ENCODE measurements at places on chromosomes 5 and 9.
A peak's percentile ranks its signal among the peaks of the same experiment; 100 is the strongest.

- DNase-seq: no peak
Measured at GRCh38 chr9:108363311-108363710, 492.5 kb downstream of the ACTL7B start.

DNA sequence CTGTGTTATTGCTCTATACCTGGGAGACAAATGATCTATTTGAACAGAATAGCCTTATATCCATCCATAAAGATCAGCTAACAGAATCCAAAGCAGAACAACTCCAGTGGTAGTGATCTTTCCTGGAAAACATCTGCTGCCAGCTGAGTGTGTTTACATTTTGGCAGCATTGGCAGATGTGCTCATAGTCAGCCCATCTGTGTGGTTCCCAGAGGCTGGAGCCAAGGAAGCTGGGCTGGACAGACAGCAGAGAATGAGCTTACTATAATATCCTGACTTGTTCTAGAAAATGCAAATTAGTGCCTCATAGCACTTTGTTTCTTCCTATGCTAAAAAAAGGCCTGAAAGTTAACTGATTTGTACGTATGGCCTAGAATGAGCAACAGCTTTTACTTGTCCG, 99.7 kb downstream of the ST8SIA4 start:
- DNase-seq: no peak

DNA sequence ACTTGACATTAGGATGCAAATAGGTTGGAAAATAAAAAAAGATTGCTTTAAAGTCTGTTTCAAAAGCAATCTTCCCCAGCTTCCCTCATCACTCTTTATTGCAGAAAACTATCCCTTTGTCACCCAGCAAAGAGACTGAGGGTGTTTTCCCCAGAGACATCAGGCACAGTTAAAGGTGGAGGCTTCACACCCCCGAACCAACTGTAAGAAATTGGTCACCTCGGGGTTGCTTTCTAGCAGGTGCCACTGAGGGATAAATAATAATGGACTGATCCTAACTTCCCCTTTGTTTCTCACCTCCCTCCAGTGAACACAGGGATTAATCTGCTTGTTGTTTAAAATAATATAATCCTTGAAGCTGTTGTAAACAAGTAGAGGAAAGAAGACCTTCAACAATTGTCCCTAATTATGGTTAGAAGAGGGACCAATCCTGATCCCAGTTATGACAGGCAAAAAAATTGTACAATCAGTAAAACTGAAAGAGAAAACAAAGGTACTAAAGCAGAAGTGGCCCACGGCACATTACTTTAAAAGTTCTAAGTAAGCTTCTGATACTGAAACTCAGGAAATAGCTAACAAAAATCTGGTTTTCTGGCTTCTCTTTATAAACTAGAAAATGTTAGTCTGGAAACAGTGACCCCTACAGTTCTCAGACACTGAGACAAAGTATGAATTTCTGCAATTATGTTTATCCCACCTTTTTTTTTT, 6.6 kb upstream of the PCSK1 start:
- DNase-seq: no peak

- DNase-seq: no peak
Measured at GRCh38 chr5:15496886-15497285, 3.1 kb upstream of the FBXL7 start.

DNA sequence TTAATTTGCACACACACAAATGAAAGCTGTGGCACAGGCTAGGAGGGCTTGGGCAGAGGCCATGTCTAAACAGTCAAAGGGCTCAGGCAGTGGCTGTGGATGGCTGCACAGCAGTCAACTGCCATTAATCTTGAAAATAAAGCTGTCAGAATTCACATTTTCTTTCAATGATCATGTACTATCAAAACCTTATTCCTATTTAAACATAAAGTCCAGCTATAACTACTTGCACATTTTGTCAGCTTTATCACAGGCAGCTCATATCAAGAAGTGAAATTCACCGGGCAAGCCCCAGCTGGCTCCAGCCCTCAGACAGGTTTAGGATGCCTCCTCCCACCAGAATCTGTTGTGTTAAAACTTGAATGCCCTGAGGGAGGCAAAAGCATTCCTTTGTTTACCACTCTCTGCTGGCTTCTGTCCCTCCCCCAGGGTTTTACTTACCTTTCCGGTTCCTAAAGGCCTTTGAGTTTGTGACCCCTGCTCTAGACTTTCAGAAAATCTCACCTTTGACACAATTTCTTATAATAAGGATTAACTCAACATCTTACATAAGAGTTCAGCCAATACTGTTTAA, 54.9 kb upstream of the GRAMD2B start:
- no peak for DNase-seq

GRCh38 chr9:111953444-111953843, 56.8 kb downstream of the UGCG start:
- DNase-seq: no peak

- DNase-seq: no peak
Measured at GRCh38 chr9:97271292-97271691, 36.2 kb upstream of the CCDC180 start.

GRCh38 chr5:82375488-82376244, 97.5 kb upstream of the RPS23 start:
- no peak for DNase-seq

DNA sequence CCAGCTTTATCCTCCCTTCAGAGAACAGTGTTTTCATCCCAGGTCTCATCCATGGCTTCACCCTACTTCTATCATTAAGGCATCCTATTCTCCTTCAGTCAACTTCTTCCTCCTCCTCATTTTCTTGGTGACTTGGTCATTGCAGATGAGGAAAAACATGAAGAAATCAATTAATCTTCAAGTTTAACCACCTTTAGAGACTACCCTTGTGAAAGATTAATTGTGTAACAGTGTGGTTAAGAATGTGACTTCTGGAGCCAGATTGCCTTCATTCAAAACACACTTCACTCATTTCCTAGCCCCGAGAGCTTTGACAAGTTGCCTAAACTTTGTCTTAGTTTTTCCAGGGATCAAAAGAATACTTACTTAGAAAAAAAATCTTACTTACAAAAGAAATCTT, 110.0 kb downstream of the STK32A start:
- no peak for DNase-seq

GRCh38 chr9:21015995-21016394, 15.4 kb downstream of the HACD4 start:
- no peak for DNase-seq

DNA sequence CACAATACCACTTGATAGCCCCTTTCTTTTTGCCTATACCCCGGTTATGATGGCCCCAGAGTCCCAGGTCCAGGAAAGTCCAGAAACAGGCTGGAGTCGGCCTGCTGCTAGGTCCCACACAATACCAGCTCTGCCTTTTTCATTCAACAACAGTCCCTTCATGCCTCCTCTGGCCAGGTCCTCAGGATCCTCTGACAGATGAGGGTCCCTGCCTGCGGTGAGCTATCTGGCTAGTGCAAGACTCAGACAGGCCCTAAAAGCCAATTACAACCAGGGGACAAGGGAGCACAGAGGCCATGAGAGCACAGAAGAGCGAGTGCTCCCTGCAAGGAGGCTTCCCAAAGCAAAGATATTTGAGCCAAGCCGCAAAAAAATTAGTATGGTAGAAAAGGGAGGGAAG, 84.8 kb upstream of the ZBTB43 start:
- no peak for DNase-seq

DNA sequence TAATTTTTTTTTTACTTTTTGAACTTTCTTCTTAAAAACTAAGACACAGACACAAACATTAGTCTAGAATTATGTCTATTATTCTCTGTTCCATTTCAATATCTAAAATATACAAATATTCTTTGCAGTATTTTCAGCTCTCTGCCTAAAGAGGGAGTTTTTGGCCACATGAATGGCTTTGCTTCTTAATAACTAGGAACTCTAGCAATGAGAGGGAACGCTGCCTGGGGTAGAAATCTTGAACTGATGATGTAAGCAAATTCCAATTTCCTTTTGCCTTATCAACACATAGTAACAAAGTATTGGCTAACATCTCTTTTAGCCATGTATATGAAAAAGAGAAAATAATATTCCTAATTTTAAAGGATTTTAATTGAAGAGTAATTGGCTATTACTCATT, 51.9 kb downstream of the SLC25A46 start:
- peak; percentile 87 for DNase-seq

- DNase-seq: peak; percentile 55
Measured at GRCh38 chr5:73201547-73202513, 28.8 kb downstream of the TMEM174 start.

DNA sequence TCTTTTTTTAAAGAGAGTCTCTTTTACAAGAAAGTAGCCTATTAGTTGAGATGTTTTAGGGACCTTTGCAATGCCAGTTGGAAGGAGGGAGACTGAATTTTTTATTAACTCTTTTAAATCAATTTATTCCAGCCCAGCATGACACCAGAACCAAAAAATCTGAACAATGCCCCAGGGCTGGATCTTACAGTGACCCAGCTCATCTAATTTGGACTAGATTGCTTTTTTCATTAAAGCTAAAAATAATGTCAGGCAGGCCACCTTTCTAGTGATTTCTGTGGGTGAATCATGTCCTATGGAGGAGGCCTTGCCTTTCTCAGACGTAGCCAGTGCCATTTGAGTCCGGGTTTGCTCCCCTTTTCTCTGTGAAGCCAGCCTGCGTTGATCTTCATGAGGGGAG, 38.8 kb downstream of the MAP1B start:
- no peak for DNase-seq
